ENCODE measurements at places on chromosomes 2 and 18.
A peak's percentile ranks its signal among the peaks of the same experiment; 100 is the strongest.

DNA sequence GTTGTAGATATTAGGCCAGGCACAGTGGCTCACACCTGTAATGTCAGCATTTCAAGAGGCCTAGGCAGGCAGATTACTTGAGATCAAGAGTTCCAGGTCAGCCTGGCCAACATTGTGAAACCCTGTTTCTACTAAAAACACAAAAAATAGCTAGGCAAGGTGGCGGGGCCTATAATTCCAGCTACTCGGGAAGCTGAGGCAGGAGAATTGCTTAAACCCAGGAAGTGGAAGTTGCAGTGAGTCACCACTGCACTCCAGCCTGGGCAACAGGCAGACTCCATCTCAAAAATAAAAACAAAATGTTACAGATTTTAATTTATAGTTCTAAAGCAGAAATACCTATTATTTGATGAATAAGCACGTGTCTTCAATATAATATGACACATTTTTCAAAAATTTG is 65.6 kb upstream of the UBXN4 start:
- peak; percentile 8 for DNase-seq

- peak; percentile 24 for DNase-seq
These were observed 18.2 kb upstream of the PCBP1 start for GRCh38 chr2:70069049-70069448.

GRCh38 chr18:4242431-4243161 is 212.5 kb downstream of the DLGAP1 start:
- no peak for DNase-seq

DNA sequence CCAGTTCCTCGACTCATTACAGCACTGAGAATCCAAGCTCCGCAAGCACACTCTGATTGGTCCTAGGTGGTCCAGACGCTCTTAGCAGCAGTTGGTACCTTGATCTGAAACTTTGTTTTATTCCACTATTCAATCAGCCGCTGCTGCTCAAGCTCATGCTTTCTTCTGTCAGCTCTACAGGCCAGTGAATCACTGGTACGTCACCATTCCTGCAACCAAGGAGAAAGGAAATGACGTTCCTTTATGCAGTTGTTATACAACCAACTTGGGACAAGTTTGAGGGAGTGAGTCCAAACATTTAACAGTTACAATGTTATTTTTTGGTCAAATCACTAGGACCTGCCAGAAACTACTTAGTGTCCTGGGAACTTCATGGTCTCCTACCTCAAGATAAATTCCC is 398.8 kb upstream of the TMEFF2 start:
- peak; percentile 0 for DNase-seq

- DNase-seq: no peak
These were observed 169.0 kb downstream of the FTCDNL1 start for GRCh38 chr2:199682001-199682400.

DNA sequence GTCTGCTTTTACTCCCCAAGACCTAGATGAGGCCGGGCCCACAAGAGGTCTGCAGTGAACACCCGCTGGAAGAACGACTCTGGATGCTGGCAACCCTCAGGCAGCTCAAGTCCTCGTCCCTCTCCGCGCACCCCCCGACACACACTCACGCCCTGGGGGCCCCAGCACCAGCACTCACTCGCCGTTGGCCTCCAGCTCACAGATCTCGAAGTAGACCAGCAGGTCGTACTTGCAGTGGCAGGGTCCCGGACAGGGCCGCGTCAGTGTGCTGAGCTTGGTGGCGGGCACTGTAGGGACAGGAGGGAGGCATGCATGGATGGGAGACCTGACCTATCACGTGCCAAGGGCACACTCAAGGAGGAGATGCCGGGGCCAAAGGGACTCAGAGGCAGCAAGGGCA is 49.4 kb downstream of the AQP12A start:
- DNase-seq: no peak

DNA sequence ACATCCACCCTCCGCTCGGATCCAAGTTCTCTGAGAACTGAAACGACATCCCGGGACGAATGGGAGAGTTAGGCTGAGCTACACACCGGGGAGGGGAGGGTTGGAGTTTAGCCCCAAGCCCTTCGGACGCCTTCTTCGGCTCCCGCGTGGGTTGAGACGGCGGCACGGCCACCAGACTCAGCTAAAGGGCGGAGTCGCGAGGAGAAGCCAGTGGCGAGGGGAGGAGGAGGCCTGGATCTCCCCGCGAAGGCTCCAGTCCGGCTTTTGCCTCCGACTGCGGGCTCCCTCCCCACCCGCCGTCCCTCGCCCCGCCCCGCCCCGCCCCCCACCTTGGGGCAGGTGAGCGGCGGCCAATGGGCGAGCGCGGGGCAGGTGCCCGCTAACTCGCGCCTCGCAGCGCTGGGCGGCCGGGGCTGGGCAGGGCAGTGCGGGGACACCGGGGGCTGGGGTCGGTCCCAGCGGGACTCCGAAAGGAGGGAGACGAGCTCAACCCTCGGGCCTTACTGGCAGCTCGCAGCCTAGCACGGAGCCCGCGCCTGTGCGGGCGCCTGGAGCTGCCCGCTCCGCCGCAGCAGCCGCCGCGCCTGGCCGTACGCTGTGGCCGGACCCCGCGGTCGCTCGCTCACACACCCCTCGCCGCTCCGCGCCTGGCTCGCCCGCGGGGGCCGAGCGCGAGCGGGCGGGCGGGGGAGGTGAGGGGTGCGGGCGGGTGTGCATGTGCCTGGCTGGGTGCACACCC is at the start of gene EMX1:
Gene EMX1, plus strand, starts transcription at position 382 of the 739 bp plus-strand sequence. Its CDS starts 334 bp downstream, at position 716.
- DNase-seq: no peak

DNA sequence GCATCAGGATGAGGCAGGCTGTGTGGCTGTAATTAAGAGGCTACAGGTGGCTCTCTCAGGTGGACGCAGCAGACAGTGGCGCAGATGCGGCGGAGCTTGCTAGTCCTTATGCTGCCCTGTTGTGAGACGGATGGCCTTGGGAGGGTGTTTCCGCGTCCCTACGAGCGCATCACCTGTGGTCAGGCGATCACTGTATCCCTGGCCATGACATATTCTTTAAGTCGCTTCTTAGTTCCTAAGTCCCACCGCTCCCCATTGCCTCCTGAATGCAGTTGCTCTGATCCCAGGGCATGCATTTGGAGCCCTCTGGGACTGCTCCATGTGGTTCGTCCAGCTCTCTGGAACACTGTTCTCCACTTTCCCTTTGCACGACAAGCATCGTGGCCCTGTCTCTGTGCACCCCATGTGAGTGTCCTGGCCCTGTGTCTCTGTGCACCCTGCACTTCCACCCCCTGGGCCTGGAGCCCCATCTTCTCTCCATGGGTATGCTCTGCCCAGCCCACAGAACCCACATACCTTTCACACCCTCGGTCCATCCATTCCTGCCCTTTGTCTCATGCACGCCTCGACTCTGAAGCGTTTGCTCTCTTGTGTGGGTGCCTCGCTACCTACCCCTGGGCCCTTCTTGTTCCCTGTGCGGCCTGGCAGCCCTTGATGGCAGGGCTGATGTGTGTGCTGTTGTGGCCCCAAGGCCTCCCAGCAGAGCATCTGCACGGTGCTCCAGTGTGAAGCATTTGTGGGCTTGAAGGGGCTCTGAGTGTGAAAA is 74.4 kb downstream of the SH3RF3 start:
- DNase-seq: no peak

DNA sequence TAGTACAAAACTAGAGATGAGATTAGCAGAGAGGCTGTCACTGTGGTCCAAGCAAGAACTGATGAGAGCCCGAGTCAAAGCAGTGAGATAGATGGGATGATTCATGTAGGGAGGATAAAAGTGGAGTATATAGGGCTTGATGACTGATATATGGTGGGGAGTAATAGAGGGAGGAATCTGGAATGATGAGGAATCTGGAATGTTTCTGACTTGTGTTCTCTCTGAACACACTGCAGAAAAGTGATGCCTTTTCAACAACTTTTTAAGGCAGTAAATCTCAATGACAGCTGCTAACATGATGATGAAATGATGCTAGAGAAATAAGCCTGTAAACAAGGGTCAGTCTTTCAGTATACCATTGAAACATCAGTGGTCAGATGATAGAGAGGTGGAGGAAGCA is 143.5 kb upstream of the SP5 start:
- peak; percentile 35 for DNase-seq

DNA sequence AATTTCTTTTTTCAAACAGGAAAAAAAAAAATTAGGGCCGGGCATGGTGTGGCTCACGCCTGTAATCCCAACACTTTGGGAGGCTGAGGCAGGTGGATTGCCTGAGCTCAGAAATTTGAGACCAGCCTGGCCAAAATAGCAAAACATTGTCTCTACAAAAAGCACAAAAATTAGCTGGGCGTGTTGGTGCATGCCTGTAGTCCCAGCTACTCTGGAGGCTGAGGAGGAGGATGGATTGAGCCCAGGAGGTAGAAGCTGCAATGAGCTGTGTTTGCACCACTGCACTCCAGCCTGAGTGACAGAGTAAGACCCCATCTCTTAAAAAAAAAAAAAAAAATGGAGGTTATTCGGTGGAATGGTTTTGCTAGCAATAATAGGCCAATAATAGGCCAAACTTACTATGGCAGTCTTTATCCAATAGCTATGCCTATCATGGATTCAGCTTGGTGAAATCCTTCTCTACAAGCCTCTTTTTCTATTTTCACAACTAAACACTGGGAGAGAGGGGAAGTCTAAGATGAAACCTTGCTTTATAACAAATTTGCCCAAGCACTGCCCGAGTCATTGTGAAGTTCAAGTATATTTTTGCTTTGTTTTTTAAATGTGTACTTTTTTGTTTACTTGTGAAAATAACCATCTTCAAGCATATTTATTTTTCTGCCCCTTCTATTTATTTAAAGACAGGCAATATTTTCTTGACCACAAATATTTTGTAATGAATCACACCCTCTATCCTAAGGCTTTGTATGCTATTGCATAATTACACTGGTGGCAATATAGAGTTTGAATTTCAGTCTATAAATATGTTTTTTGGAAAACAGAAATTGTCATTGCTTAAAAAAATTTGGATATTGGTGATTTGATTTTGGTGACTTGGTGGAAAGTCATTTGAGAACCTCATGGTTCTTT is 20.0 kb upstream of the KYNU start:
- DNase-seq: peak; percentile 44

- DNase-seq: no peak
These were observed 7.5 kb upstream of the ZNF516 start for GRCh38 chr18:76502551-76502950.

DNA sequence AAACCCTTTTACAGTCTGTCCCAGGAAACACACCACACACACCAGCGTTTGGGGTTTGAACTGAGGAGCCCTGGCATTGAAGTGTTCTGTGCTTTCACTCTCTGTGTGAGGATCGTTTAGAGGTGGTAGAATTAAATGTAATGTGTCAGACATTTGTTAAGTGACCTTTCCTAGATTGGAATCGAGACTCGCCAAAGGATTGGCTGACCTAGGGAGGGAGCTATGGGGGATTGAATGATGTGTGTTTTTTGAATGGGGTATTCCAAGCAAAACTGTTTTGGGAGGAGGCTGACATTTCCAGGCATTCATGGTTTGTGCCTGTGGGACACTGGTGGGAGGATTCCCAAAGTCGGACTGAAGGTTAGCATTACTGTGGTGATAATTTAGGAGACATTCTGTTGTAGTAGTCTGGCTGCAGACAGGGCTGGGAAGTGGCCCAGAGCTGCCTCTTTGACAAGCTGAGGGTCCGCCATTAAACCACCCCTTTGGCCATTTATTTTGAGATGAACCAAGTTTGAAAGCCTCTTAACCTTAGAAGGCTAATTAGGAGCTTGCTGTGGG is 1.7 kb downstream of the MYO1B start:
- DNase-seq: no peak

- peak; percentile 47 for DNase-seq
These were observed 152.7 kb upstream of the PTPRM start for GRCh38 chr18:7414459-7414858.

- DNase-seq: no peak
These were observed 98.5 kb downstream of the ATP9B start for GRCh38 chr18:79167526-79168190.

DNA sequence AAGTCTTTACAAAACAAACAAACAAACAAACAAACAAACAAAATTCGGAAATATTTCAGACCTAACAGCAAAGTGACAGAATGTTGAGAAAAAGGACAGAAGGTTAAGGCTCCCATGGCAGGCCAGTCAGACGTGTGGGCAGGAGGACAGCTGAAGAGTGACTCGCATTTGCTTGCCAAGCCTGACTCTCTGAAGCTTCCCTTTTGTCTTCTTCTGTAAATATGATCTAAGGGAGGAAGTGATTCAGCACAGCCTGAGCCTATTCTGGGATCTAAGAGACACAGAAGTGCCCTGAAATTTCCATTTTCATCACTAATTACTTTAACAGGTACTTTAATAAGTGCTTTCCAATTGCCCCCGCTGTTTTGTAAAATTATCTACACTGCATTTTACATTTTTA is 134.0 kb upstream of the LYPD1 start:
- DNase-seq: peak; percentile 3

GRCh38 chr2:139160836-139161235 is 380.6 kb upstream of the NXPH2 start:
- DNase-seq: peak; percentile 57

DNA sequence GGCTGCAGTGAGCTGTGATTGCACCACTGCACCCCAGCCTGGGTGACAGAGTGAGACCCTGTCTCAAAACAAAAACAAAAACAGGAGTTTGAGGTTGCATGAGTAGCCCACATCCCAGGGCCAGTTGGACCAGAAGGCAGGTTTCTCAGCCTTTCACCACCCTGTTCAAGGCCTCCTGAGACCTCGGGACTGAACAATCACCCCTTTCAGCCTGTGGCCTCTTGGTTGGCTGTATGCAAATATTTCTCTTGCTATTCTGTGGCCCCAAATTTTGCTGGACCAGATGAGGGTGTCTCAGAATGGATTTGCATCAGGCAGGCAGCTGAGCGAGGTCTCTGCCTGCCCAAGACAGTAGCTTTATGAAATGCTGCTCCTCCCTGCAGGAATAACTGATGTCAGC is 56.9 kb downstream of the DPYSL5 start:
- DNase-seq: no peak

DNA sequence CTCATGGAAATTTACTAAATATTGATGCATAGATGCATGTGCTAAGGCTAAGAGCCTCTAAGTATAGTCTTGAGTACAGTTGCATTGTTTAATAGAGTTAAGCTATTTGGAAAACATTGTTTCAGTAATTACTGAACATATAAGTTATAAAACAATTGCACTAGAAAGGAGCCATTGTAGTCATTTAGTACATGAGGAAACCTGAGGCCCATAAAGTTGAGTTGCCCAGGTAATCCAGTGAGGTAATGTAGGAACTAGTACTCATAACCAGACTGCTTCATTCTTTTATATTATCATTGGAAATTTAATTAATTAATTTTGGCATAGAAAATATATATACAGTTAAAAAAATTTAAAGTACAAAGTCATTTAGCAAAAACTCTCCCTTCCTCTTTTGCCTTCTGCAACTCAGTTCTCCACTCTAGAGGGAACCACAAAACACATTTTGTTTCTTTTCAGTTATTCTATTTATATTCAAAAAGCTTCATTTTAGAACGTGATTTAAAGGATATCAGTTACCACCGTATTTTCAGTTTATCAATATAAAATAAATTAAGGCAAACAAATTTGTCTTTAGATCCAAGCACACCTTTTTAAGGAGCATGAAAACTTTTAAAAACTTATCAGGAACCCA is 27.8 kb upstream of the TBR1 start:
- DNase-seq: no peak

- peak; percentile 64 for DNase-seq
These were observed 539.4 kb upstream of the TNP1 start for GRCh38 chr2:217399291-217399690.

DNA sequence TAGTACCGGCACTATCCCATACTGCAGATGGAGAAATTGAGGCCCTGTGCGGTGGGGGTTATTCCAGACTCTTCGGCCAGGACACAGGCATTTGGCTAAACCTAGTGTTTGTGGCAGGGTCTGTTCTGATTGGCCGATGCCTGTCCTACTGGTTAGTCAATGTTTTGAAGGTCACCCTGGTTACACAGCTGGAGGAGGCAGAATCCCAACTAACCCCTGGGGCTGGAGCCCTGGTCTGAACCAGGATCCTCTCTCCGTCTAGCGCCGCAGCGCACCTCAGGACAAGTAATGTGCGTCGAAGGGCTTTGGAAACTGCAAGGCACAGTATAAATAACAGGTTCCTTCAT is 19.4 kb downstream of the TEX44 start:
- DNase-seq: peak; percentile 86
